PC-9 (cell line): ENCODE measurements at places on chromosomes 5 and 9. TPM values are rescaled to one million over a fixed set of nuclear protein-coding genes. Genes with fewer than 3 reads are reported as not detected.

DNA sequence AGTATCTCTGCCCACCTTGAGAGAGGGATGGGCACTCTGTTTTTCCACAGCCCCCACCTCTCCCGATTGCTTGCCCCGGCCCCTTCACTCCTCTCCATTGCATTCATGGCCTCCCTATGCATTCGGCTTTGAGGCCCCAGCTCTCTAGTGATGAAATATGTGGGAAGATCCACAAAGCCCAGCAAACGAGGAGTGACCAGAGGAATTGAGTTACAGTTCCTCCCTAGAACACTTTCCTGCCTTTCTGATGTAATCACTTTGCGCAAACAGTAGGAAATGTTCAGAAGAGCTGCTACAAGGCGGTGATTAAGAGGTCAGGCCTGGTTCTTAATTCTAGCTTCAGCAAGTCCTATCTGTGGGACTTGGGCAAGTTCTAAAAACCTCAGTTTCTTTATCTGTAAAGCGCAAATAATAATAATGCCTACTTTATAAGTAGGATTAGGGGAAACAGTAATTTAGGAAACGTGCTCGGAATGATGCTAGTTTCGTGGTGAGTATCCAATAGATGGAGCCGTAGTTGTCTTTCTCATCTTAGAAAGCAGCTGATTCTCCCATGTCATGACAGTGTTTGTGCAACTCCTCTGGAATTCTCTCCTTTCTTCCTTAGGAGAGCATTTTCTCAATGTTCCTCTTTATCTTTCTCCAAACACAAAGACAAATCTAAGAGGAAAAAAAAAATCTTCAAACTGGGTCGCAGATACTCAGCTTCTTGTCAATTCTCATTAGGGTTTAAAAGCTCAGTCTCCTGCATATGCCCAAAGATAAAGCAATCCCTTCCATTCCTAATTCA, 99.5 kb upstream of the MSX2 start:
- H3K4me1 ChIP-seq: no peaks in the 10 kb centered on the region
- DNase-seq: no peak
- no peak overlapping the region for H3K4me3 ChIP-seq
- no peaks in the 10 kb centered on the region for H3K36me3 ChIP-seq
- H3K27me3 ChIP-seq: peaks cover 86% of the 10 kb centered on the region

DNA sequence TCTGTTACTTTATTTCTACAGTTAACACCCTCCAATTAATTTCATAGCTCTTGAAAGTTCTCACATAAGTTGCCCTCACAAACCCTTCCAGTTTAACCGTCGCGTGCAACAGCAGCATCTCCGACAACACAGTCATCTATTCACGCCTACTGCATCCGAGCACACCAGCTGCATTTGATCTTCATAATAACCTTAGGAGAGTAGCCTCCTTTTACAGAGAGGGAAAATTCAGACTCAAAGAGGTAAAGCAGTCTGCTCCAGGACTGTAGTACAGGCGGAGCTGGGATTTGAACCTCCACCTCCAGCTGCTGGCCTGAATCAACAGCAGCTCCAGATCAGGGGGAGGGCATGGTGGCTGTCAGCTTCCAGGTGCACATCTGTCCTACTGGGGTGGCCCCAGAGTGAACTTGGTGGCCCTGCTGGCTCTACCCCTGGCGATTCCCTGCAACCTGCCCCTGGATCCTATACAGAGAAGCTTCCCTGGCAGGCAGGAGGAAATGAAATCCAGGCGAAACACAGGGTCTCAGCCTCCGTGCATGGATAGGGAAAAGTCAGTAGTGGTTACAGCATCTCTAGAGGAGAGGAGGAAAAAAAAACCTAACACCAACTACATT, 71.6 kb upstream of the UNC5A start:
- H3K36me3 ChIP-seq: no peaks in the 10 kb centered on the region
- no peak for DNase-seq
- no peak overlapping the region for H3K27ac ChIP-seq
- no peaks in the 10 kb centered on the region for H3K4me1 ChIP-seq
- H3K27me3 ChIP-seq: peaks cover 22% of the 10 kb centered on the region

- DNase-seq: no peak
- peaks cover 98% of the 10 kb centered on the region for H3K27me3 ChIP-seq
- H3K4me1 ChIP-seq: no peaks in the 10 kb centered on the region
- no peak overlapping the region for H3K4me3 ChIP-seq
Measured at GRCh38 chr9:132135456-132135855, 26.4 kb upstream of the NTNG2 start.

Gene GRIN1
- total RNA-seq: 0.10 TPM in 1 of 2 replicates, not detected in the other

- H3K27me3 ChIP-seq: no peaks in the 10 kb centered on the region
- no peaks in the 10 kb centered on the region for H3K4me1 ChIP-seq
- no peak overlapping the region for H3K4me3 ChIP-seq
Measured at GRCh38 chr9:109745335-109746283, 34.4 kb upstream of the PALM2AKAP2 start.

DNA sequence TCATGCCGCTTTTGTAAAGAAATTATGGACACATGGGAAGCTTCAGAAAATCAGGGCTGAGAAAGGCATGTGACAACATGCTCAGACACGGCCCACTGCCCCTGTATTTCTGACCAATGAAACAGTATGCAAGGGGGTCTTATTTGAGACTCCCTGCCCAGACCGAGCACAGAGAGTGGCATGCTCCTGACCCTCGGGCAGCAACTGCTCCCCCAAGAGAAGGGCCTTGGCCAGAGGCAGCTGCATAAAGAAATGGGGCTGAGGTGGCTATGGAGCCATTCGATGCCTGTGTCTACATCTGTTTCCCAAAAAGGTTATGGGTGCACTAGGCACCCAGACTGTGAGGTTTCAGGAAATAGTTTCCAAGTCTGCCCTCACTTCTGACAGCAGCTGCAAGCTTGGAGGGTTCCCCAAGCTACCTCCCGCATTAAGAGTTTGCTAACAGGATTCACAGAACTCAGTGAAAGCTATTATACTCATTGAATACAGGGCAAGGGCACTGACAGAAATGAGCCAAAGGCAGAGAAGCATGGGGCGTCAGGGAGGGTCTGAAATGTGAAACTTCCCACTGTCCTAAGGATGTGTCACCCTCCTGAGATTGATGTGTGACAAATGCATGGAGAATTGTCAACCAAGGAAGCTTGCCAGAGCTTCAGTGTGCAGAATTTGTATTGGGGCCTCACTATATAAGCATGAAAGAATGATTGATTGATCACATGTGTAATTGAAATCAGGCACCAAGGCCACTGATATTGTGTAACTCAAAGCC, 94.3 kb downstream of the DAP start:
- no peaks in the 10 kb centered on the region for H3K27me3 ChIP-seq
- no peak for DNase-seq
- H3K27ac ChIP-seq: no peak overlapping the region
- no peaks in the 10 kb centered on the region for H3K36me3 ChIP-seq
- H3K4me3 ChIP-seq: no peak overlapping the region

GRCh38 chr9:126836216-126836615, 24.2 kb upstream of the ZBTB34 start:
- no peaks in the 10 kb centered on the region; the same call in 1 of the 2 replicates for H3K4me1 ChIP-seq
- no peak for DNase-seq
- no peaks in the 10 kb centered on the region for H3K27me3 ChIP-seq
- no peak overlapping the region for H3K4me3 ChIP-seq
- H3K36me3 ChIP-seq: peaks cover 16% of the 10 kb centered on the region
- no peak overlapping the region for H3K27ac ChIP-seq

GRCh38 chr9:132210472-132211145, 48.8 kb downstream of the NTNG2 start:
- no peak overlapping the region for H3K4me3 ChIP-seq
- DNase-seq: no peak
- H3K36me3 ChIP-seq: no peaks in the 10 kb centered on the region
- no peaks in the 10 kb centered on the region for H3K4me1 ChIP-seq
- no peak overlapping the region for H3K27ac ChIP-seq

DNA sequence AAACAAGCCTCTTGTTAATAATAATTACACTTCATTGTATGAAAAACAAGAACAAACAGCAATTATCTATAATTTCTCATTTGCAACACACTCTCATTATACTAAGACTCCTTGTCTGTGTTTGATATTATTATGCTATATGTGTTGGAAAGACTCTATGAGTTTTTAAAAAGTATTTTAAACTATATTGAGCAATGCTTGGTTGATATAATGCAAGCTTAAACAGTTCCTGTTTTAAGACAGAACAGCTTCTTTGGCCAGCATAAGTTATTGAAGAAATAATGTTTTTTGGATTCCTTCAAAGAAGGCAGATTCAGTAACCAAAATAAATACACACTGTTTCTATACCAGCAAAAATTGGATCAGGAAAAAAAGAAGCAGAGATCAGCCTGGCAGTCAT, 871.4 kb downstream of the MAT2B start:
- H3K36me3 ChIP-seq: no peaks in the 10 kb centered on the region
- no peaks in the 10 kb centered on the region for H3K4me1 ChIP-seq
- H3K27me3 ChIP-seq: no peaks in the 10 kb centered on the region
- no peak for DNase-seq

DNA sequence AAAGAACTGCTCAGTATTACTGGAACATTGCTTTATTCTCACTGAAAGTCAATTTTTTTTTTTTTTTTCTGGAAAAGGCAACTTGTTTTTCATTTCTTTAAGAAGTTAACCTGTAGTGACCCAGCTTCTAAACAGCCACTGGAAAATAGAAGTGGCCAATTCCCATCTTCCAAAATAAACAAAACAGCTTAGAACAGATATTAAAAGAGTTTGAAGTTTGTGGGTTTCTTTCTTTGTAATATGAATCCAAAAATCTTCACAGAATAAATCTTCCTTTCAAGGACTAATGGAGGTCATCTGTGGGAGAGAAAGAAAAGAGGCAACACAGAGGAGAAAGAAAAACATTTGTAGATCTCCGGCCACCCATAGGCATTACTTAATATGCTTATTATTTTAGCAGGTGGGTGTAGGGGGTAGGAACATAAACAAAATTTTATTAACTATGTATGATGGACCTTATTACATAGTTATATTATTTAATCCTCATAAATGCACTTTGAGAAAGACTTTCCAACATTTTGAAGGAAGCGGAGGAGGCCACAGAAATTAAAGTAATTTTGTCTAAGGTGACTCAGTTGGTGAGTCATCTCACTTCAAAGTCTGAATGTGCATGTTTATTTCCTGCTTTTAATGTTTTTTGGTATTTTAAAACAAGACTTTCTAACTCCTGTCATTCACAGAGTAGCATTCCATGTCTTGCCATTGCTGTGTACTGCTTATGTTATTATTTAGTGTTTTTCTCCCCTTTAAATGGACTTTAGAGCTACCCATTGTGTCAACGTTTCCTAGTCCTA, 1791.8 kb upstream of the WWC1 start:
- no peak overlapping the region for H3K4me3 ChIP-seq
- DNase-seq: no peak
- no peaks in the 10 kb centered on the region for H3K27me3 ChIP-seq
- no peak overlapping the region for H3K27ac ChIP-seq

GRCh38 chr5:132054697-132055440, 5.6 kb upstream of the IL3 start:
- H3K4me1 ChIP-seq: no peaks in the 10 kb centered on the region
- DNase-seq: no peak
- no peak overlapping the region for H3K4me3 ChIP-seq
- no peak overlapping the region for H3K27ac ChIP-seq
- H3K27me3 ChIP-seq: peaks cover 14% of the 10 kb centered on the region; the same call in 1 of the 2 replicates

Gene BTF3
- 635 and 694 TPM in 2 replicates for total RNA-seq

- H3K27ac ChIP-seq: no peak overlapping the region
- no peaks in the 10 kb centered on the region for H3K36me3 ChIP-seq
- no peaks in the 10 kb centered on the region for H3K4me1 ChIP-seq
- DNase-seq: no peak
Measured at GRCh38 chr9:28956116-28956880, 1383.0 kb upstream of the C9orf72 start.

GRCh38 chr5:142132916-142133315, 24.3 kb downstream of the NDFIP1 start:
- no peaks in the 10 kb centered on the region for H3K27me3 ChIP-seq
- peaks cover 6% of the 10 kb centered on the region; the same call in 1 of the 2 replicates for H3K36me3 ChIP-seq
- no peaks in the 10 kb centered on the region for H3K4me1 ChIP-seq
- no peak overlapping the region for H3K4me3 ChIP-seq

- H3K36me3 ChIP-seq: no peaks in the 10 kb centered on the region
- H3K27me3 ChIP-seq: no peaks in the 10 kb centered on the region
- H3K27ac ChIP-seq: no peak overlapping the region
- peaks cover 9% of the 10 kb centered on the region; the same call in 1 of the 2 replicates for H3K4me1 ChIP-seq
- no peak overlapping the region for H3K4me3 ChIP-seq
- DNase-seq: no peak
Measured at GRCh38 chr5:80885396-80886000, 74.7 kb upstream of the RASGRF2 start.

DNA sequence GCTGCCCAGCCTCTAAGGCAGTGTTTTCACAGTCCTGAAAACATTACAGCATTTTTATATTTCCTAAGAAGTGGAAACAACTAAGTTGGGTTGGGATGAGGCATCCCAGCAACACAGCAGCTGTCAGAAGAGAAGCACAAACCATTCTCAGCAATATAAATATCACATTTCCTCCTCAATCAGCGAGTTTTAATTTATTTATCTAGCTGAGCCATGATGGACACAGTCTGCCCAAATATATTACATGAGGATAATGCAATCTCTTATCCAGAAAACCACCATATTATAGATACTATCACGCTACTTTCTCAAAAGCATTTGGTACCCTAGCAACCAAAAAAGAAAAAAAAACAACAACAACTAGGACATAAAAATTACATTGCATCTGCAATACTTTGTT, 158.5 kb downstream of the FSTL4 start:
- no peaks in the 10 kb centered on the region for H3K27me3 ChIP-seq
- H3K4me3 ChIP-seq: no peak overlapping the region
- H3K27ac ChIP-seq: no peak overlapping the region
- DNase-seq: no peak
- H3K36me3 ChIP-seq: no peaks in the 10 kb centered on the region
- H3K4me1 ChIP-seq: peaks cover 44% of the 10 kb centered on the region

- H3K36me3 ChIP-seq: no peaks in the 10 kb centered on the region
- peaks cover 46% of the 10 kb centered on the region for H3K27me3 ChIP-seq
- no peaks in the 10 kb centered on the region for H3K4me1 ChIP-seq
- no peak for DNase-seq
- no peak overlapping the region for H3K27ac ChIP-seq
Measured at GRCh38 chr5:5751987-5752386, 329.5 kb downstream of the ICE1 start.

Gene SMIM33
- total RNA-seq: not detected in 2 replicates

GRCh38 chr9:37309136-37309535, 113.4 kb upstream of the GRHPR start:
- no peak for DNase-seq
- no peaks in the 10 kb centered on the region for H3K27me3 ChIP-seq
- H3K36me3 ChIP-seq: no peaks in the 10 kb centered on the region
- H3K27ac ChIP-seq: no peak overlapping the region
- H3K4me1 ChIP-seq: no peaks in the 10 kb centered on the region

DNA sequence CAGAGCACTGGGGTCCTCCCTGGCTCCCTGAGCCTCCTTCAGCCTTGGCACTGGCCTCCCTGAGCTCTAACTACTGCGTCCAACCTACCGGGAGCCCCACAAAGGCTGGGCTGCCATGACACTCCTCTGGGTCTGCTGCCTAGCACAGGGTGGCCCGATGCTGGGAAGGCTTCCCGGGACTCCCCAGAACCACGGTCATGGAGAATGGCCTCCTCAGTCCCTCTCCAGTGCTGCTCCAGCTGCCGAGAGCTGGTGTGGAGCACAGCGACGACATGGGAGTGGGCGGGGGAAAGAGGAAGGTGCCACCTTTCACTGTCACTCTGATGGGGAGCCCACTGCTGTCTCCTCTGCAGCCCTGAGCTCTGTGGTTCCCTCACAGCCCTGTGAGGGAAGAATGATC, 61.5 kb upstream of the RNF130 start:
- no peak for DNase-seq
- H3K27me3 ChIP-seq: peaks cover 7% of the 10 kb centered on the region
- peaks cover 14% of the 10 kb centered on the region for H3K4me1 ChIP-seq
- H3K27ac ChIP-seq: no peak overlapping the region

GRCh38 chr9:86703346-86703745, 244.0 kb downstream of the GAS1 start:
- DNase-seq: no peak
- H3K36me3 ChIP-seq: no peaks in the 10 kb centered on the region
- H3K4me1 ChIP-seq: no peaks in the 10 kb centered on the region; the same call in 1 of the 2 replicates
- no peak overlapping the region for H3K27ac ChIP-seq
